ENCODE measurements at places on chromosomes 1 and 21. TPM values are rescaled to one million over a fixed set of nuclear protein-coding genes. Genes with fewer than 3 reads are reported as not detected.

Gene LENEP
- total RNA-seq: 0.42 TPM

Gene UTS2
- total RNA-seq: not detected

Gene EXTL1
- total RNA-seq: 8.7 TPM

Gene VAMP4
- 15.3 TPM for total RNA-seq

Gene TRIM17
- total RNA-seq: not detected

Gene LCE1B
- not detected for total RNA-seq

Gene PPM1J
- total RNA-seq: 1.7 TPM

Gene THEM5
- not detected for total RNA-seq

Gene IL19
- total RNA-seq: not detected

DNA sequence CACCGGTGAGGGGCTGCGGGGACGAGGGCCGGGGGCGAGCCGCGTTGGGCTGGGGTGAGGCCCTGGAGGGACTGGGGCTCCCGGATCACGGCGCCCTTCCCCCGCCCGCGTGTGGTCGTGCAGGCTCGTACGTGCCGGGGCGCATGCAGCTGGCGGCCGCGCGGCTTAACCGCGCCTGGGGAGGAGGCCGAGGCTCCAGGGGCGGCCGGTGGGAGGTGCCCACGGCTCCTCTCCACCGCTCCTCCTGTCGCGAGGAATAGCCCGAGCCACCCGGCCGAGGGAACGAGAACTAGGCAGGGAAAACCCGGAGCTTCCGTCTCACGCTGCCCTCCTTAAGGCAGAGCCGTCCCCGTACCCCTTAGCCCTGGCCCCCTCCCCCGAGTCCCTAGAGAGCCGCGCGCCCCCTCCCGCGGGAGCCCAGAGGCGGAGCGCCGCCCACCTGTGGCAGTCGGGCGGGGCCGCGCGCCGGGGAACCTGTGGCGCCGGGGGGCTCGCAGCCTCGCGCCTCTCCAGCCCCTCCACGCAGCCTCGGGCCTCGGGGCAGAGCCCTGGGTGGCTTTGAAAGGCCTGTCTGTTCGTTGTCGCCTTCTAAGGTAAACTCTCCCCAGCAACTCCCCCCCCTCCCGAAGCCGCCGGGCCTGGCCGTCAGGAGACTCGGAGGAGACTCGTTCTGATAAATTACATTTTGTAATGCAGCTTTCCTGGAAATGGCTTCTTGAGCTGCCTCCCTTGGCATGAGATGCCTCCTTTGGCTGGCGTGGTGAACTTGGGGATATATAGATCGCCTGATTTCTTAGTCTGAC, 746 bp downstream of the AK4 start:
- DNase-seq: no peak

GRCh38 chr21:42102076-42102475, 31.0 kb downstream of the UMODL1 start:
- DNase-seq: no peak

DNA sequence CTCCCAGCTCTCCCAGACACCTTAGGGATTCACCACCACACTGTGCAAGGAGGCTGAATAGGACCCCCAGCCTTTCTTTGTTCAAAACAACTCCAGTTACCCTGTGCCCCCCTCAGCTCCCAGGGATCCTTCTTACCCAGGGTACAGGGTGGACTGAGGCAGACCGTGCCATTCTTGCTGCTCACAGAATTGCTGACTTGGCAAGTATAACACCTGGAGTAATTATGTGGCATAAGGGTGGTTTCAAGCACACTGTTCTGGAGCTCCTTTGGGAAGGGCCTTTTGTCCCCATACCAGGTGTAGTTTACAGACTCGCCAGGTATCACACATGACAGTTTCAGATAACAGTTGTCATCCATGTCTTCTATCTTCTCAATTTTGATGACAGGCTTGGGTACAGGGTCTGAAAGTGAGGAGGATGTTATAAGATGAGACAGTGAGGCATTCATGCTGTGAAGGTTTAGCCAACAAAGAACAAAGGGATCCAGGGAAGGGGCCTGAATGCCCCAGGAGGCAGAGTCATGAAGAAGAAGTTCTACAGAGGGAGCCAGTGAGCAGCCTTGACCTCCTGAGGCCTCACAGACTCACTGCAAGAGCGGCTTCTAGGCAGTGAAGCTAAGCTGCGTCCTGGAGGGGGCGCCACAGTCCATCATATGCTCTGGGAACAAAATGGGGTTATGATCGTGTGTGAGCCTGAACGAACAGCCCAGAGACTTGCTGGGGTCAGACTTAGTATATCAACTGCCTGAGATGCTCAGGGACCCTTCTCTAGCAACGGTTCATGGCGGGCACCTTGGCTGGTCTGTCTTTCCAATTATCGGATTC, 30.3 kb downstream of the CD48 start:
- peak; percentile 25 for DNase-seq

DNA sequence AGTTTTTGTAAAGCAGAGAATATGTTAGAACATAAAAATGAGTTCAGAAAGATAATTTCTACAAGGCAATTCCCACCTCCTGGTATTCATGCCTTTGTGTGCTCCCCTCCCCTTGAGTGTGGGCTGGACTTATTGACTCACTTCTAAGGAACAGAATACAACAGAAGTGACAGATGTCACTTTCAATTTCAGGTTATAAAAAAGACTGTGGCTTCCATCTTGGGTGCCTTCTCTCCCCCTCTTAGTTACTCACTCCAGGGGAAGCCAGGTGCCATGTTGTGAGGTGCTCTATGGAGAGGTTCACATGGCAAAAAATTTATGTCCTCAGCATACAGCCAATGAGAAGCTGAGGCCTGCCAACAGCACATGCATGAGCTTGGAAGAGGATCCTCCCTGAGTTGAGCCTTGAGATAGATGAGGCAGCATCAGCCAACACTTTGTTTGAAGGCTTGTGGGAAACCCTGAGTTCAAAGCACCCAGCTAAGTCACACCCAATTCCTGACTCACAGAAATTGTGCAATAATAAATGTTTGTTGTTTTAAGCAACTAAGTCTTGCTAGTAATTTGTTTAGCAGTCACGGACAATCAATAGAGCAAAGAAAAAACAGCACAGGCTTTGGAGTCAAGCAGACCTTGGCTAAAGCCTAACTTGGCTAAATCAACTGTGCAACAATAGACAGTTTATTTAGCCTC, 73.5 kb upstream of the NGF start:
- peak; percentile 86 for DNase-seq

DNA sequence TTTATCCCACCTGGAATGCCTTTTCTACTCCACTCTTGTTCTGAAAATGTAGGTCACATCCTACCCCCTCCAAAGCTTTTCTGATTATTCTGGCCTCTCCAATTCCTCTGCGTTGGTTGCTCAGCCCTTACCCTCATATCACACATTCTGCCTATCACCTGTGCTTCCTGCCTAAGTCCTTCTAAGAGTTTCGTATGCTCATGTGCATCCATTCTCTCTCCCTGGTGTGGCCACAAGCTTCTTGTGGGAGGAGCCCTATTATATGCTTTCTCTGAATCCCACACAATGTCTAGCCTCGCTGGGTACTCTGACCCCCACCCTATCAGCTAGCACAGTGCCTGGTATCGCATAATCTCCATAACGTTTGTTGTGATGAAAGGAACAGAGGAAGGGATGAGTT, 54.2 kb downstream of the CD58 start:
- no peak for DNase-seq

DNA sequence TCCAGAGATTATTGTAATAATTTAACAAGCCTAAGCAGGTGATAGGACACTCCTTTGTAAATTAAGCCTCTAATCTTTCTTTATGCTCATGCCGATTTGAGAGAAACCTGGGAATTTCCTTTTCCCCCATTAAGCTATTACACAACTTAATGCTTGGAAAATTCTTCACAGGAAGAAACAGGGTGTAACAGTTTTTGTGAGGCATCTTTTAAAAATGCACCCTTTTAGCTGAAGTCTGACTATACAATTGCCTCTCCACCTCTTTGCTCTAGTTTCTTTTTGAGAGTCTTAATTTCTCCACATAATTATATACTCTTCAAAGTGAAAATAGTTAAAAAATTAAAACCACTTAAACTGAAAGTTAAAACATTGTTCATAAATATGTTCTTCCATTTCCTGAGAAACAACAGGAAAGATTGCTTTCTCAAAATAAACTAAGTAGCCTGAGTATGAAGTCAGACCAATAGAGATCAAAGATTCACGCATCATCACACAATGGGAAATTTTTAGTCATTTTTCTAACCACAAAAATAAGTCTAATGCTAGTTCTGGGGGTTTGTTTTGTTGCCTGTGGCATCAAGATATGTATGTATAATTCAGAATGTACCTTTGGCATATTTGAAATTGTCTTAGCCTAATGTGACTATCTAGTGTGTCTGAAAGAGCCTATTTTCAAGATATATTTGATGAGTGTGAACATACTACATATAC, 34.7 kb downstream of the LRRC8D start:
- peak; percentile 47 for DNase-seq

- DNase-seq: peak; percentile 30
Measured at GRCh38 chr1:183227422-183228346, 41.6 kb downstream of the LAMC2 start.

GRCh38 chr1:31702836-31703404, 897 bp downstream of the COL16A1 start:
- DNase-seq: peak; percentile 35

GRCh38 chr1:156114919-156115513, 505 bp downstream of the LMNA start:
- no peak for DNase-seq

- no peak for DNase-seq
Measured at GRCh38 chr21:34307991-34308532, 55.7 kb upstream of the KCNE2 start.

DNA sequence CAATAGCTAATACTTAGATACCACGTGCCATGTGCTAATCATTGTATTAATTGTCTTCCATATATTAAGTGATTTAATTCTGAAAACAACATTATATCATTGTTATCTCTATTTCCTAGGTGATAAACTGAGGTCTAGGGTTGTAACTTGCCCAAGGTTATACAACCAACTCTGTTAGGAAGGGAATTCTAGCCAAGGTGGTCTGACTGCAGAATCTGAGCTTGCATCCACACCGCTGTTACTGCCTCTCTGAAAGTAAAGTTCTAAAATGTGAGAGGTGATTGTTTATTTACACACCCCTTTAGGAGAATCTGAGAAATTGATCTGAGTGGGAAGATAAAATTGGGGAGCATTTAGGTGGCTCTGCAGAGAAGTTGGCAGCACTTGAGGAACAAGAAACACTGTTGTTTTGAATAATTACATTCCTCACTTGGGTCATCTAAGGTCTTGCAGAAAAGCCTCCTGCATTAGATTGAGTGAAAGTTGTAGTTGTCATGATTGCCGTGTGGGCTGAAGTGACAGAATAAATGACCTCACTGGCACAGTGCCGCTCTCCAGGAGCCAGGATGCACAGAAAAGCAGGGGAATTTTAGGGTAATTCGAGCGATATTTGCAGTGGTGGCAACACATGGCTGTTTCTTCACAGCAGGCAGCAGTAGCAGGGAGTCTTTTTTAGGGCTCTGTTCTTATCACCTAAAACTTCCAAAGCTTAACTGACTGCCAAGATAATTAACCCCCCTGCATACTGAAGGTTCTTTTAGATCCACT, 121.7 kb downstream of the ADGRL4 start:
- DNase-seq: no peak

GRCh38 chr1:149929856-149930255, 2.3 kb upstream of the SF3B4 start:
- no peak for DNase-seq

GRCh38 chr1:87262688-87263087, 66.0 kb upstream of the LMO4 start:
- no peak for DNase-seq

GRCh38 chr21:42343101-42343500, 7.7 kb downstream of the TFF2 start:
- DNase-seq: no peak

- no peak for DNase-seq
Measured at GRCh38 chr1:208270651-208271141, 26.5 kb upstream of the PLXNA2 start.

- no peak for DNase-seq
Measured at GRCh38 chr1:62573675-62574074, 23.6 kb upstream of the ANGPTL3 start.

GRCh38 chr21:34737115-34737514, 68.3 kb downstream of the CLIC6 start:
- DNase-seq: no peak
